ENCODE measurements at places on chromosomes 5 and 9.
A peak's percentile ranks its signal among the peaks of the same experiment; 100 is the strongest.

DNA sequence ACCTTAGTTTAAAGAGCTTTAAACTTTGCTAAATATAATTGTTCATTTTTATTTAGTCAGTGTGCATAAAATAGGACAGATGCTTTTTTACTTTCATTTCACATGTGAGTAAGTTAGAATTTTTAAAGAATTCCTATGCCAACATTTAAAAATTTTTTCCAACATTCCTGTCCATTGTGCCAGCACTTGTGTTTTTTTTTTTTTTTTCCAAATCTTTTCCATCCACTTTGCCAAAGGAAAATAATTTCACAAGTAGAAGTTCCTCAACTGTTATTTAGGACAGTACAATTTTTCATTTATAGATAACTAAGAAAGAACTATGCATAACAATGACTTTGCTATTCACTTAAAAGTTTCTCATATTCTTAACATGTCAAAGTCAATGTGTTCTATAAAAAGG lies 189.5 kb downstream of the ADAMTS6 start:
- DNase-seq = no peak

DNA sequence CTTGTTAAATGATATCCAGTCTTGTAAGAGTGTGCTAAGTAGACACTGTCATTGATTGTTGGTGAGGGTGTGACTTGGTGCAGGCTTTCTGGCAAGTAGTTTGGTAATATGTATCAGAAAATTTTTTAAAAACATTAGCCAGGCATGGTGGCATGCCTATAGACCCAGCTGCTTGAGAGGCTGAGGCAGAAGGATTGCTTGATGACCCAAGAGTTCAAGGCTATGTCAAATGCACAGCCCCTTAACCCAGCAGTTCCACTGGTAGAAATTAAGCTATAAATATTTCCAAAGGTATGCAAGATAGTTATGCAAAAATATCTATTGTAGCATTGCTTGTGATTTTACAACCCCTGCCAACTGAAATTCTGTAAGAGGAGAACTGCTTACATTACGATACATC lies 24.2 kb downstream of the ZBTB43 start:
- no peak for DNase-seq

GRCh38 chr9:128940271-128940921 lies 7.0 kb downstream of the DOLK start:
- DNase-seq = no peak

DNA sequence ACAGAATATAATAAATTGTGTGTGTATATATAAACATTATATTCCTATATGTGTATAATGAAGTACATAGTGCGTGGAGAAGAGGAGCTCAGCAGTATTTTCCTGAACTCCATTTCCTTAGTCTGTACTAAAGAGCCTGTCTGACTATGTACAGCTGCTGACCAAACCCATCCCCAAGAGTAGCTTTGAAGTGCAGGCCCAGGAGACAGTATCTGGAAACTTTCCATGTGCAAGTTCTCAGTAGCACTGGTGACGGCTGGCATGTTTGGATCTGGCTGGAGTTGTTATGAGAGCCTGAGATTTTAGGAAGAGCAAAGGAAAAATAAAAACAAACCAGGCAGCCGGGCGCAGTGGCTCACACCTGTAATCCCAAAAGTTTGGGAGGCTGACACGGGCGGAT lies 244.2 kb downstream of the RFK start:
- no peak for DNase-seq

GRCh38 chr5:179404321-179405053 lies 59.2 kb upstream of the ADAMTS2 start:
- DNase-seq = no peak

GRCh38 chr5:34411470-34412346 lies 244.4 kb upstream of the RAI14 start:
- peak; percentile 75 for DNase-seq

GRCh38 chr5:124755041-124755440 lies 8.6 kb upstream of the ZNF608 start:
- DNase-seq = no peak

GRCh38 chr5:90675222-90675621 lies 116.6 kb downstream of the ADGRV1 start:
- DNase-seq = no peak

GRCh38 chr5:112165897-112166737 lies 253.0 kb downstream of the EPB41L4A start:
- DNase-seq = no peak

GRCh38 chr5:78621291-78621738 lies 27.3 kb downstream of the LHFPL2 start:
- no peak for DNase-seq

DNA sequence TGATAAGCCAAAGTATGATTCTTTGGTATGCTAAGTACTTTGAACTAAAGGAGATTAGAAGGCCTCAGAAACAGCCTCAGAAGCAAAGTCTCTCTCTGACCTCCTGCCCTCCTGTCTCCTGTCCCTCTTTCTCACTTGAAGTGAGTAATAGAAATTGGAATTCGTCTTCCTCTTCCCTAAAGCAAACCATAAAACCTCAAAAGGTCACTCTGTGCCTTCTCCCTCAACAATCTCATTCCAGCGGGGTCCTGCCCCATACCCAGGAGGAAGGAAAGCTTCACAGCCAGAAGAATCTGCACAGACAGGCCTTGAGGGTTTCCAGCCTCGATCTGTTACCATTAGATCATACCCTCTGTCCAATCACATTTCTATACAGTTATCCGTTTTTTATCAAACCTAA lies 87.8 kb downstream of the HAPLN1 start:
- DNase-seq = no peak

DNA sequence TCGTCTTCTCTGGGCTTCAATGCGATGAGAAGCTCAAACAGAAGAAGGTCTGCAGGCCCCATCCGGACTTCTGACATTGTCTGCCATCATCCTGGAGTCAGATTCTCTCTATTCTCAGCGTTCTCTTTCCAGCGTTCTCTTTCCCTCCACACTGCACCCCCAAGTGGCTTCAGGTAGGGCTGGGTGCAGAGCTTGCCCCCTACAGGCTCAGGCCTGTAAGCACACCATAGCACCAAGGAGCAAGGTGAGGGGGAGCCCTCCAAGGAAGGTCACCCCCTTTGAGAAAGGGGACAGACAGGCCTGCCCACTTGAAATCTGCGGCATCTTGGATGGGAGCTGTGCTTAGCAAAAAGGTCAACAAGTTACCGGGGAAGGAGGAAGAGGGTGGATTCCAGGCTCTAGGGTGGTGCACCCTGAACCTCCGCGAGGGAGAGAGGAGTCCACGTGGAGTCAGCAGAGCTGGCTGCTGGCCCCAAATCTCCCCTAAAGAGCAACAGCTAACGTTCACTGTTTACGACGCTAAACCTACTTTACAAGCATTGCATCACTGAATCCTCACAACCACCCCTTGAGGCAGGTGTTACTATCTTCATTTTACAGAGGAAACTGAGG lies 27.5 kb downstream of the GPX3 start:
- DNase-seq = no peak

DNA sequence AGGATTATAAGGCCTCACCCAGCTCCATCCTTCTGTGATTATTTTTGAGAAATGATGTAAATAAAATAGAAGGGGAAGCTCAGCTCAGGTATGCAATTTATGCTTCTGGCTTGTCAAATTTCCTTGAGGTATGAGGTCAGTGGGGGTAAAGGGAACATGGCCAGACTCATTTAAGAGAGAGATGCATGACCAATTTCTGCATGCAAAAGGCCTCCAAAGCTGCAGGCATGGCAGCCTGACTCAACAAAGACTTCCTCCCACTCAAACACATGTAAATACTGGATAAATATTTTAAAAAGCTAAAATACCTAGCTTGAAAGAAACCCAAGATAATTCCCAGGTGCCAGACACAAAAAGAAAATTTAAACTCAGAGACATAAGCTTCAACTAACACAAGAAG lies 101.4 kb upstream of the SLC1A3 start:
- DNase-seq = no peak

DNA sequence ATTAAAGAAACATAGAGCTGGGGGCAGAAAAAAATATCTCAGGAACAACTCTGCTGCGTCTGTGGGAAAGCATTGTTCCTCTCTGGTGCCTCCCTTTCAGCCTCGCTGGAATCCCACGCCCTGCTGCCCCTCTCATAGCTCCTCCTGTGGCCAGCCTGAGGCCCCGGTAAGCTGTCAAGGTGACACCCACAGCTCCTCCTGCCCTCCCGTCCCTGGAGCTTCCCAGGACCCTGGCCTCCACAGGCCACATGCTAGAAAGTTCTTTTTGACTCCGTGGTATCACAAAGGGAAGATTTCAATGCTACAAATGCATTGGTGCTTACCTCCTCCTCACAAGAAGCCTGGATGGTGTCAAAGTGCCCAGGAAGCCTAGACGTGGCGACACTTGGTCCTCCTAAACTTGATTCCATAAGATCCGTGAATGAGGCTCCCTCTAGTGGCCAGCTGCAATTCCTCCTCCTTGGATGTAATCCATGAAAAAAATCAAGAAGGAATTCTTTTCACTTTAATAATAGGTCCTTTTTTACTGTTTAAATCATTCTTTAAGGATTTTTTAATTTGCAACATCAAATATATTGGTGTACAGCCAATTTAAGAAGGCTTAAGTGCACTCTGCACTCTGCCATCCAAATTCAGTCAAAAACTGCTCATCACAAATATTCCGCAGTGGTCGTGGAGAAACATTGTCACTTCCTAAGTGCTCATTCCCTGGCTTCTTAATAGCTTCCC lies 104.9 kb downstream of the CFAP90 start:
- DNase-seq = no peak

- DNase-seq = no peak
Measured at GRCh38 chr5:97026721-97027120, 90.8 kb downstream of the LNPEP start.

DNA sequence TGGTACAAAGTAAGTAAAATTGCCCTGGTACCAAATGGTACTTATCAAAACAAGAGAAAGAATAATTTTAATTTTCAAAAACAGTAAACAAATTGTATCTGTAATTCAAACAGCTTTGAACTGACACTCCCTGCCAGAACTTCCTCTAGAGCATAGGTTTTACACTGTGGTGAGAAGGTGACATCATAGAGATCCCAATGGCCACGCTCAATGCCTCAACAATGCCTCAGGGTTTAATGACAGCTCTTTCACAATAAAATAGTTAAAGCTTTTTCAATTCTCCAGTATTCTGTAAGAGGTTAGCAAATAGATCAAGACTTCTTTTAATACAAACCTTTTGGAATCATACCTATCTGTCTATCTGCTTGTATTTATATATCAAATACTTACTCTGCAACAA lies 437.1 kb downstream of the PRR16 start:
- no peak for DNase-seq

All from DMS 273 treated with DMSO at 0.1 percent for 48 hours (cell line).